Testis (tissue), 5 donors: ENCODE measurements at places on chromosomes 16 and 17. TPM values are rescaled to one million over a fixed set of nuclear protein-coding genes. Genes with fewer than 3 reads are reported as not detected.

TRIM72 gene
- total RNA-seq, result 0.50 TPM

NKD1 gene
- total RNA-seq, result 8.4 TPM

ZDHHC1 gene
- total RNA-seq, result 62.0 TPM

MT1A gene
- total RNA-seq, result 10.6 TPM

SLC5A10 gene
- total RNA-seq, result 1.1 TPM

RPL13 gene
- total RNA-seq, result 3,862 TPM

OR1A1 gene
- 0.06 TPM for total RNA-seq
